Activated T-cell treated with anti-CD3 and anti-CD28 coated beads, Interleukin-2, amount 50 U/mL, for 1 hour (primary cell): ENCODE measurements at places on chromosomes 3 and 15.

- DNase-seq: no peak
Measured at GRCh38 chr3:157064402-157064801, 95.5 kb downstream of the CCNL1 start.

DNA sequence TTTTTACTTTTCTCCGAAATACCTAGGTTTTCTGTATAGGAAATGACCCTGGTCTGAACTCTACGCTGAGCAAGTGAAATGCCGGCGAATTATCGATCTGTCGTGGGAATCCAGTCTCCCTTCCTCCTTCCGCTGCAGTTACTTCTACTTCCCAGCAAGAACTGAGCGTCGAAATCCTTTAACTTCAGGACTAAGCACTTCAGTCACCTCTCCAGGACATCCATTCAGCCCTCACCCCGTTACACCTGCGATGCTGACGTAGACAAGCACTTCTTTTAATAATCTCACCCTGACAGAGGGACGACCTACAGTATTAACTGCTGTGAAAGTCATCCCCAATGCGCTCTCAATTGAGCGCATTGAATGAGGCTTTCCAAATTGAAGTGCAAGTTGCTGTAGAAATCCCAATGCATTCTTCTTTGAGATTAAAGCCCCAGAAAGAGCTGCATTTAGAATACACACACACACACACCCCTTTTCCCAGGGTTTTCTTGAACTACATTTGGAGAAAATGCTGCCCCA is 1.3 kb downstream of the TOP2B start:
- DNase-seq: peak; percentile 31

GRCh38 chr3:69532547-69533224 is 146.8 kb upstream of the FRMD4B start:
- DNase-seq: no peak

DNA sequence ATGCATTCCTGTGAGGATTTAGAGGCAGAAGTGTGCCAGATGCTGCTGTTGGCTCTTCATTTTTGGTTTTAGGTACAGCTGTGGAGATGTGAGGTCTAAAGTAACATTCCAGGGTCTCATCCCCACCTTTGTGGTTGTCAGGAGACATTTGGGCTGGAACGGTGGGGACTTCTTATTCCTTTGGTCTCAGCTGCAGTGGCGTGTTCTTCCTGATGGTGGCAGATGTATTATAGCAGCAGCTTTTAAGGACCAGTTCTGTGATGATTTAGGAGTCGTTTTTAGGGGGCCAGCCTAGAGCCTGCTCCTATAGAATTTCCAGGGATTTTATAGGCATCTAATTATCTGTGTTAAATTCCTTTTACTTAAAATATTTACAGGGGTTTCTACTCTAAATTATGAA is 221.0 kb upstream of the EOMES start:
- no peak for DNase-seq
